ENCODE measurements at places on chromosomes 5 and 9.

- DNase-seq, result no peak
Measured at GRCh38 chr9:122219856-122220672, 8.7 kb downstream of the LHX6 start.

GRCh38 chr9:23823986-23824829 lies 1.8 kb downstream of the ELAVL2 start:
- DNase-seq, result no peak

- peak; percentile 75 for DNase-seq
Measured at GRCh38 chr9:36078051-36078450, 41.3 kb downstream of the RECK start.

- DNase-seq, result peak; percentile 90
Measured at GRCh38 chr5:131382407-131383395, 118.8 kb downstream of the CDC42SE2 start.

DNA sequence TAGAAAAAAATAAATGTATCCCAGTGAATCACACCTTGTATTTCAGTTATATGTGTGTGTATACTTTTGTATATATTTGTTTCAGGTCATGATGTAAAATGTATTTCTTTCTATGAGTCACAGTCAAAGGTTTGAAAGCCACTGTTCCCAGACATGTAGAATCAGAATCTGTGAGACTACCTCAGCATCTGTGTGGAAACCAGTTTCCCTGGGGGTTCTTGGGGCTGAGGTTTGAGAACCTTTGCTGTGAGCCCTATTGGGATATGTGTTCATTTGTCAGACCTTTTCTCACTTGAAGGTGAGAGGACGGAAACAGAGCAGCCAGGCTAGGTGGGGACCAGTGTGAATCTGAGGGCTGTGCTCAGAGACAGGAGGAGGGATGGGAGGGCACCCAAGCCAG lies 78.7 kb upstream of the SAP30L start:
- no peak for DNase-seq

- DNase-seq, result no peak
Measured at GRCh38 chr9:125549039-125549438, 158.0 kb downstream of the MAPKAP1 start.

DNA sequence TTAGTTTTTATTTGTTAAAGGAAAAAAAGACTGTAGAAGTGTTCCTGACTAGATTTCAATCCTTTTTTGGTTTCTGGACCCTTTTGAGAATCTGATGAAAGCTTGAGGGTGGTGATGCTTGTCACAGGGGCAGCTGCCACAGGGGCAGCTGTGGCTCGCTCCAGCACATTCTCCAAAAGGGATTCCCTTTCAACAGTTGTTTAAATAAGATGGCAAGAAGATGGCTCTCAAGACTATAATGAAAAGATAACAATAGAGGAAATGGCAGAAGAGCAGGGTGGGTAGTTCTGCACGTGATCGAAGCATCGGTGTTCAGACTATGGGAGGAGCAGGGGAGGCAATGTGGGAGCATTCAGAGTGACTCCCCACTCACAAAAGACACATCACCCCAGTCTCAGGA lies 46.5 kb upstream of the TNFAIP8 start:
- DNase-seq, result no peak

DNA sequence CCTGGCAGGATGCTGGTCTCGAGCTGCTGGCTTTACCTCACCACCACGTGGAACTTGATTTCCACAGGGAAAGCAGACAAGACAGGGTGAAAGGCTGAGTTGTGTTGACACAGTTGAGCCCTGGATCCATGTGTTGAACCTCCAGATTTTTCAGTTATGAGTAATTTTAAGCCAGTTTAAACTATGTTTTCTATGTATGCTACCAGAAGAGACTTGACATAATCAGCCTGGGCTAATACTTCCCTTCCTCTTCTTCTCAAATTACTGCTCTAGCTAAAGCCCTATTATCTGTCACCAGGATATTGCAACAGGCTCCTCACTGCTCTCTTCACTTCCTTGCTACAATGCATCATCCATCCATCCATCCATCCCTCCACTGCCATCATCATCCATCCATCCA lies 12.0 kb upstream of the PHYKPL start:
- peak; percentile 86 for DNase-seq

DNA sequence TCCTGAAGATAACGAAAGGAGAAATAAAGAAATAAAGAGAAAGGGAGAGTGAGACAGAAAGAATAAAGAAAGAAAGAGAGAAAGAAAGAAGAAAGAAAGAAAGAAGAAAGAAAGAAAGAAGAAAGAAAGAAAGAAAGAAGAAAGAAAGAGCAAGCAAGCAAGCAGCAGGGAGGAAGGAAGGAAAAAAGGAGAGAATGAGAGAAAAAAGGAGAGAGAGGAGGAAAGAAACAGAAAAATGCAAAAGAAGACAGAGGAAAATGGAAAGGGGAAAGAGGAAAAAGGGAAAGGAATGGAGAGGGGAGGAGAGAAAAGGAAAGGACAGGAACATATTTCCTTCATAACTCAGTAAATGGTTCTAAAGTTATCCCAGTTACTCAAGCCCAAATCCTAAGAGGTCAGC lies 978.8 kb upstream of the CDH9 start:
- DNase-seq, result no peak

- no peak for DNase-seq
Measured at GRCh38 chr9:21348430-21348970, 2.2 kb downstream of the IFNA6 start.

DNA sequence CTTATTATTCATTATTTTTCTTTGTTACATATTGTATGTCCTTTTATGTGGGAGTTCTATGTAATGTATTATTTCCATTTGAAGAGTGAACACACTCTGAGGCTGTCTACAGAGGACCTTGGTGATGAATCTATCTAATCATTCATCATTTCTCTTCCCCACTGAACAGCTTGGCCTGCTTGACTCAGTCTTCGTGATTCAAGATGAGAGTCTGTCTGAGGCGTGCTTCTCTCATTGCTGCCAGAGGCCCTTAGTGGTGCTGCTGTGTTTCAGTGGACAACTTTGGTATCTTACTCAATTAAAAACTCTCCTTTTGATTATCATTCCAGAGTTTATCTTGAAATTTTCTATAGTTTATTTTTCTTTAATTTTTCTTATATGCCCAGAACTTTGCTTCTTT lies 318.1 kb upstream of the DAB2 start:
- no peak for DNase-seq

GRCh38 chr5:55071413-55071812 lies 31.0 kb upstream of the GZMA start:
- no peak for DNase-seq

- peak; percentile 82 for DNase-seq
Measured at GRCh38 chr9:127578952-127579853, 32.9 kb upstream of the STXBP1 start.

DNA sequence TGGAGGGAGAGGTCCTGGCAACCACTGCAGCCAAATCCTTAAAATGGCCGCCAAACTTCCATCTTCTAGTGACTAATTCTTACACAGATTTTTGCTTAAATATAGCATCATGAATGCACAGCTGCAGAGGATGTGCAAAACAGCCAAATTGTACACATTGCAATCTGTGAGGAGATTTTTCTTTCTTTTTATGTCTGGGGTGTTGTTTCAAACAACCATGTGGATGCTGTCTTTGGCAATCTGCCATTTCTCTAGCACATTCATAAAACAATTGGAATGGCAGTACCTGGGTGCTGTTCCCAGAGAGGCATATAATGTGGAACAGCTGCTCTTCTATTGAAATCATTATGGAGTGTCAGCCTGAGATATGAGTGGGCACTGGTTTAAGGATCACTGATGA lies 1082.9 kb upstream of the SEMA6A start:
- no peak for DNase-seq

GRCh38 chr5:74623006-74623611 lies 17.4 kb downstream of the ENC1 start:
- no peak for DNase-seq

GRCh38 chr5:125357660-125358059 lies 611.2 kb upstream of the ZNF608 start:
- DNase-seq, result peak; percentile 28

GRCh38 chr5:17860660-17861315 lies 226.5 kb downstream of the TAF11L14 start:
- DNase-seq, result no peak

DNA sequence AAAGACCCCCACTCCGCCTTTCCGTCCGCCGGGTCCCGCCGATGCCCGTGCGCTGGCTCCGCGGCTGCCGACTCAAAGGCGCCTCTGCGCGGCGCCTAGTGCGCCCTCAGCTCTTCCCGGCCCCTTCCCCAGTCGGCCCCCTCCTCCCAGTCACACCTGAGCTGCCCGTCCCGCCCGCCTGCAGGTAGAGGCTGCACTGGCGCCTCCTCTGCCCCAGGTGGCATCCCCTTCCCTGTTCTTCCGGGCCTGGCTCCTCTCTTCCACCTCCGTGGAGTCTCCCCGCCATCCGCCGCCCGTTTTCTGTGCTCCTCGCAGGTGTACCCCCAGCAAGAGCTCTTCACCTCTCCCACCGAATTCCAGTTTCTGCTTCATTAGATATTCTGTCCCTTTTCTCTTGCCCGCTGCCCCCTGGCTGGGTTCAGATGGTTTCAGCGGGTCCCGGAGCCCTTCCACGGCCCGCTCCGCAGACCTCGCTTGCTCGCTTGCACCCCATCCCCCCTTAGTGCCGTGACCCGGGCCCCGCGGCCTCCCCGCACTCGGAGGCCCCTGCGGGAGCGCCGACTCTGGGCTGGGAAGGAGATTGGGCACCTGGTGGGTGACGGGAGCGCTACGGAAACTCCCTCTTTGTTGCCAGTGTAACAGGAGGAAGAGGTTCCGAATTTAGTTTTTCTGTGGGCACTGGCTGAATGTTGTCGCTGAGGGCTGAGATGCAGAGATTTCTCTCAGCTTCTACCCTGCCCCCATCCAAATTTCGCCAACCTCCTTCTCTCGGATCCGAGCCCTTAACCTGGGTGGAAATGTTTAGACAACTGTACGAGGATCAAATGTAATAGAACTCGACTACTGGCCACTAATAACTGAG lies 809 bp downstream of the SLC44A1 start:
- DNase-seq, result no peak

DNA sequence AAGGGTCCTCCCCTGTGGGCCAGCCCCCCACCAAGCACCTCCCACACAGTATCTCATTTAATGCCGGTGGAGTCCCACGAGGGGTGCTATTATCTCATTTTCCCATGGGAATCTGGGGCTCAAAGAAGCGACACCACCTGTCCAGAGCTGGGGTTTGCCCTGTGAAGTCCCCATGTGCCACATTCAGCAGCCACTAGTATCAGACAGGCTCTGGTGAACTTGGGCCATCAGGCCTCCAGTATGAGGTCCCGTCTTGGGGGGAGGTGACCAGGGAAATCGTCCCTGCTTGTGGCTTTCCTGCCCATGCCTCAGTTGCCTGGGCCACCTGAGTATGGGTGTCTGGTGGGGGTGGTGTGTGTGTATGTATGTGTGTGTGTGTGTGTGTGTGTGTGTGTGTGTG lies 222.7 kb downstream of the PBX3 start:
- no peak for DNase-seq

GRCh38 chr5:142327111-142327842 lies 2.5 kb upstream of the SPRY4 start:
- DNase-seq, result no peak

DNA sequence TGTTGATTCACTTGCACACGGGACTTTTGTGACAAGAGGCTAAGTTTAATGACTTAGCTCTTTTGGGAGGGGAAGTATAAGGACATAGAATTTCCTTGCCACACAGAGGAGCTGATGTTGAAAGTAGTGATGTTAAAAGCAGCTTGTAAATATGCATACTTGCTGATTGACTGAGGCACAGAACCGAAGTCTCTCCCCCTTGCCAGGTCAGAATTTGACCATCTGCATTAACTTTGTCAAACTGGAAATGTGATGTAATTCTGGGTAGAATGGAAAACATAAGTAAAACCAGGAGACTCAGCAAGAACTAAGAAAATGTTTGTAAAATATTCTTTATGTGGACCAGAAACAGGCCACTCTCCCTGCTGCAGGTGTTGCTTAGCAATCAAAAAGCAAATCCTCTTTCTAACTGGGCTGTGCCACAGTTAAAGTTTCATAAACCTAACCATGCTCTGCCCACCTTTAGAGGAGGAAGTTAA lies 284.2 kb downstream of the NR3C1 start:
- no peak for DNase-seq

DNA sequence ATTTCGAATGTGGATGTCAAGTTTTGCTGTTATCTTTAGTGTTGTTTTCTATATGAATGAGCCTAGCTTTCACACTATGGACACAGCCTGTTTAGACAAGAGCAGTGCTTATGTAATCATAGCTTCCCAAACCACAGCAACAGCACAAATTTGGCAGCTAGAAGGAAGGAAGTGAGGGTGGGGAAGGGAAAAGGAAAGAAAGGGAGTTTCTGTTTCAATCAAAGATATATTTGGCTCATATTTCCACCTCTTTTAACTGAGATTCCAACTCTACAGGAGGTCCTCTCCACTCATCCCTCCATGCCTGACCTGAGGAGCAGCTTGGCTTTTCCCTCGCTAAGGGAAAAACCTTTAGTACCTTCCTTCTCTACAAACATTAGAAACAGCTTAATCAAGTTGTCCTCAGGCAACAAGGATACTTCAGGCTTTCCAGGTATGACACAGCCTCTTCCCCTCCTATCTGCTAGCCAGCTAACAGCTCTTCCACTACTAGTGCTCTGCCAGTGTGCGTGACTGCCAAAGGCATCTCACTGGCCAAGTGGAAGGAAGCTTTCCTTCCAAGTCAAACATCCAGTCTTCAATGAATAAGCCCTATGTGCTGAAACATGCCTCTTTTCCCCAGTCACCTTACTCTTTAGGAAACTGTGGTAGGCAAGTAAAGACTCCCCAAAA lies 268.6 kb upstream of the PTGER4 start:
- peak; percentile 76 for DNase-seq

DNA sequence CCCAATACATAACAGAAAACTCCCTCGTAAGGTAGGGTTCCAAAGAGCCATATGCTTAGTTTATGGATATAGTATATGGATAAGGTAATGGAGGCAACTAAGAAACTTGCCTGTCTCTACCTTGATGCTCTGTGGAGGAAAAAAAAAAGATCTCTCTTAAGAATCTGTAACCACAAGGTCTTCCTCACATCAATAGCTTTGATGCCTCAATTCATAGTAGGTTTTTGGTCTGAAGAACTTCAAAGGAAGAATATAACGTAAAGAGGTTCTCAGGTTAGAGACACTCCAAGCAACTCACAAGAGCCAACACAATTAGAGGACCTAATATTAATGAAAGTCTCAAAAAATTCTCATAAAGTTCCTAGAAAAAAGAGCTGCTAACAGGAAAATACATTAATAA lies 140.2 kb downstream of the FBN2 start:
- DNase-seq, result no peak

DNA sequence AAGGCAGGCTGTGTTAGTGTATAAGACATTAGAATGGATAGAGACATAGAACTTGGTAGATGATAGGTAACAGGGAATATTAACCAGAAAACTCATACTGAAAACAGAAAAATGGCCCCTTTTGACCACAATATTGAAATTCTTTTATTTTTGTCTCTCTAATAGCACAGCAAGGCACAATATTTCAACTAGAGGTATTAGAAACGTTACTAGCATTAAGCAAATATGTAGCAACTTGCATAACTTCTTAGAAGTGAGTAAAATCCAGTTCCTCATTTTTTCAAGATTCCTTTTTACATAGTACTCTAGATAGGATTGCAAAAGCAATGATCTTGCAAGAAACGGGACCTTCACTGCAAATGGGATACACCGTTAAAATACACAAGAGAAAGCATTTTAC lies 102.7 kb upstream of the VCAN start:
- DNase-seq, result peak; percentile 77

Data from Kasumi-1 (cell line).